ENCODE measurements at places on chromosomes 5 and 9. TPM values are rescaled to one million over a fixed set of nuclear protein-coding genes. Genes with fewer than 3 reads are reported as not detected.

MARCHF6 gene
- 76.5 TPM for total RNA-seq

ADGRD2 gene
- not detected for total RNA-seq

FLT4 gene
- total RNA-seq: 10.8 TPM

HTR1A gene
- not detected for total RNA-seq

CCL27 gene
- total RNA-seq: not detected

PDLIM4 gene
- total RNA-seq: 59.4 TPM

PCDHGB2 gene
- 3.3 TPM for total RNA-seq

ZNF883 gene
- total RNA-seq: 1.7 TPM

LCN10 gene
- total RNA-seq: 7.6 TPM

C5orf46 gene
- total RNA-seq: not detected

DNA sequence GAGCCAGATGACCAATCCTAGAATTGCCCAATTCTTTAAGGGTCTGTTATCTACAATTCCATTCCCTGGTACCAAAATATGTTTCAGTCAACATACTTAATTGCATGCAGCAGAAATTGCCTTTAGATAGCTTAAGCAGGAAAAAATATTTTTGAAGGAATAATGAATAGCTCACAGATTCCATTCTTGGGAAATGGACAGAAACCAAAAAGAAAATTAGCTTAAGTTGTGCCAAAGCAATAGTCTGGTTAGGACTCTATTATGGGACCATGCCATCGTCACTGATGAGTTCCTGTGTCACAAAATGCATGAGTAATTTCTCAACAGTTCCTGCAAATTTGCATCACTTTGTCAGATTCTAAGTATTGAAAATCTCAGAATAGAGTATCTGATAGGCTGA is 12.3 kb downstream of the ACTBL2 start:
- no peak for DNase-seq

- DNase-seq: no peak
These were observed 63.5 kb downstream of the ENC1 start for GRCh38 chr5:74576941-74577456.

- DNase-seq: no peak
These were observed 158.1 kb downstream of the FER start for GRCh38 chr5:108905805-108906204.

DNA sequence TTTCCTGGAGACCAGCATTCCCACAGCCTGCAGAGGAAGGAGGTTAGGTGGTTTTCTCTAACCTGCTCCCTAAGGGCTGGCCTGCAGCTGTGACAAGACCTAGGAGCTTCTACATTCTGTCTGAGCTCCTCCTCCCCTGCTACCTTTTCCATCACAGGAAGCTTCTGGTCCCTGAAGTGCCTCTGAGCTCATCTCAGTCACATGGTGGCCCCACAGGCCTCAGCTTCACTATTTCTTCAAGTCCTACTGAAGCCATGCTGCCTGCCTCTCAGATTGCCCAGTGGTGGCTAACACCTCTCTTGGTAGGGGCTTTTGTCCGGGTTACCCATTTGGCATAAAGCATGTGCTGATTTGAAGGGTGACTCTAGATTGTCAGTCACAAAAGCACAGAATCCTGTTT is 259.4 kb downstream of the CRB2 start:
- DNase-seq: no peak

DNA sequence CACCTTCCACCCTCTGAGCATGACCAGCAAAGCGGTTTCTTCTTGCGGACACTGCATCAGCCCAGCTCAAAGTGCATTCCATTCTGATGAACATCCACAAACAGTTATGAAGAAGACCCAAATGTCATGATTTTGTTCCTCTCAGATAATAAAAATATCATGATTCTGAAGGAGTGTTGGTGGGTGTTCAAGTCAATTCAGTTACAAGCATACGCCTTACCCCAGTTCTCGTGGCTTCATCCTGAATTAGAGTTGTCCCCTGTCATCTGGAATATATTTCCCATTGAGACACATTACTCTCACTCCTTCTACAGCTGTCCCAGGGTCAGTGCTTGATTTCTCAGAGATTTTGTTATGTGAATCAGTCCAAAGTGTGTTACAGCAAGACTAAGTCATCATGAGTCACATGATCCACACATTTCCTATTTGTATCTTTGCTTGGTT is 325.4 kb downstream of the RFX3 start:
- DNase-seq: no peak

- no peak for DNase-seq
These were observed 8.2 kb upstream of the FABP6 start for GRCh38 chr5:160221082-160221481.

GRCh38 chr5:121304838-121305237 is 546.8 kb upstream of the FTMT start:
- no peak for DNase-seq

DNA sequence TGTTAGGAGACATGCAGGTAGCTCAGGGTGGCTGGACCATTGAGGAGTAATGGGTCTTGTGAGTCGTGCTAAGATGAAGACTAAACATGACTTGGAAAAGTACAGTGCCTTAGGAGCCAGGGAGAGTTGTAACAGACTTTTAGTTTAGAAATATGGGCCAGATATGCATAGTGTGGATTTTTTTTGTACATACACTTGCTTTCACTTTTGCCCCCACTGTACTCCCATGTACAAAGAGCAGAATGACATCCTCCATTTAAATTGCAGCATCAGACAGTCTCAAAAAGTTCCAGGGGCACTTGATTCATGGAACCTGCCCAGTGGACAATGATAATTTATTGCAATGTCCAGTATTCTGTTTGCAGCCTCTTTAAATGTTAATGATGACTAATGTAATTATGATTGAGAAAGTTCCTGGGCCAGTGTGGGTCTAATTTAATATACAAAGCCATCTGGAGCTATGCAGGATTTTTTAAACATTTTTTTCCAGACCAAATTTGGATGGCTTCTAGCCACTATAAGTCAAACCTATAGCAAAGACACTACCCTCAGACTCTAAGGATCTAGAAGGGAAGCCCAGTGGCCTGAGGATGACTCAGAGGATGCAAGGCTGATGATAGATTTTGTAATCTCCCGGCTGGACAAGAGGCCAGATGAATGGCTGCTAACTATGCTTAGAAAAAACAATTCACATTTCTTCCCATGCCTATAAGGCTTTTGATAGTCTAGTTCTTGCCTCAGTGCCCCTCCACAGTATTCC is 80.1 kb downstream of the TRPC7 start:
- no peak for DNase-seq

- no peak for DNase-seq
These were observed 46.4 kb upstream of the PLIN2 start for GRCh38 chr9:19173598-19174125.

- no peak for DNase-seq
These were observed 33.5 kb downstream of the ANXA6 start for GRCh38 chr5:151123897-151124751.

GRCh38 chr9:36893911-36894310 is 140.2 kb downstream of the PAX5 start:
- no peak for DNase-seq

DNA sequence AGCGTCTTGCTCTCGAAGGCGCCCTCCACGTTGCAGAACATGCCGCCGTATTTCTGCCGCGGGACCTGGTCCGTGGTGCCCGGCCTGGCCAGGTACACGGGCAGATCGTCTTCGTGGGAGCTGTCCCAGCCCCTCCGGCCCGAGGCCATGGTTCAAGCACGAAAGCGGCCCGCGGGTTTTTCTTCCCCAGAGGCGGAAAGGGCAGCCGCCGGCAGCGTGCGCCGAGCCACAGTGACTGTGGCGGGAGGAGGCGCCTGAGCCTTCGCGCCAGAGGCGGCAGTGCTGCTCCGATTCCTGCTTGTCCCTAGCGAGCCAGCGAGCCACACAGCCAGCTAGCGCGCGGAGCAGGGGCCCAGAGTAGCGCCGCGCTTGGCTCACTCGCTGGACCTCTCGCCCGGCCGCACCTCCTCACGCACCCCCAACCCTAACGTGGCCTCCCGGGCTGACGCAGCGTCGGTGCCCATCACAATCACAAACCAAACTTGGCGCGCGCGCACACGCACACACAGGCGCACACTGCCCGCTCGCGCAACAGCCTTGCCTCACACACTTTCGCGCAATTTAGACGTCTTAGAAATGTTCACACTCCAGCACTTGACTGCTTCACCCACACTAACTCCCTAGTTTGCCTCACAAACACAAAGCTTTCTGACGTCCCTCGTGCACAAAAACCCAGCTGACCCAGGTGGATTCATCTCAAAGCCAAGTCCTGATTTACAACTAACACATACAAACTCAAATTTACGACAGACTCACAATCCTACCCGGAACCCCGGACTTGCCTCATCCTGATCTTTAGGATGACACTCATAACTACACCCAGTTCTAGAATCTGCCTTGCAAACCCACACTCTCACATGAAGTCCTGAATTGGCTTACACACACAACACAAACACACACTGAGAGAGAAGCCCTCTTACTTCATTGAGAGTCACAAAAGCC is at the start of gene DPYSL3:
TSS of gene DPYSL3 (minus strand) at position 359 of the 942 bp plus-strand sequence. CDS start at position 149, 210 bp downstream.
- peak; percentile 92 for DNase-seq

DNA sequence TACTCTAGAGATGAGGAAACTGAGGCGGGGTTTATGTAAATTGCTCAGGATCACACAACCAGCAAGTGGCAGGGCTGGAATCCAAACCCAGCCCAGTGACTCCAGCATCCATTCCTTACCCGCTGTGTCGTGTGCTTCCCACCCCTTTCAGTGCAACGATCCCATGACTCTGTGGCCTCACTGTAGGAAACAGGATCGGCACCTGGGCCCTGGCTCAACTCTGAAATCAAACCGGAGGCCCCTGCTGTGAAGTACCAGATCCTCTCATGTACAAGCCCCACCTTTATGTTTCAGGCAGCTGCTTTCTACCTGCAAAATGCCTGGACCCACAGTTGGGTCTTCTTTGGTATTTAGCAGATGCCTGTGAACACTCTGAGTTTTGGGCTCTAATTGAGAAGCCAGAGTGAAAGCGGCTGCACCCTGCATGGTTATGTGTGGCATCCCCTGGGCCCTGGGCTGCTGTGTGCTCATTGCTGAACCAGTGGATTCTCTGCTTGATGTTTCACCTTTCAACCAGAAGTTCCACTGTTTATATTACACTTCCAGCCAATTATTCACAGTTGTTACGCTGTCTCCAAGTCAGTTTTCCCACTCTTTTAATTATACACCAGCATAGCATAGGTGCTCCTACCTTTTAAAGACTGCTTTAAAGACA is 36.7 kb downstream of the ABLIM3 start:
- no peak for DNase-seq

DNA sequence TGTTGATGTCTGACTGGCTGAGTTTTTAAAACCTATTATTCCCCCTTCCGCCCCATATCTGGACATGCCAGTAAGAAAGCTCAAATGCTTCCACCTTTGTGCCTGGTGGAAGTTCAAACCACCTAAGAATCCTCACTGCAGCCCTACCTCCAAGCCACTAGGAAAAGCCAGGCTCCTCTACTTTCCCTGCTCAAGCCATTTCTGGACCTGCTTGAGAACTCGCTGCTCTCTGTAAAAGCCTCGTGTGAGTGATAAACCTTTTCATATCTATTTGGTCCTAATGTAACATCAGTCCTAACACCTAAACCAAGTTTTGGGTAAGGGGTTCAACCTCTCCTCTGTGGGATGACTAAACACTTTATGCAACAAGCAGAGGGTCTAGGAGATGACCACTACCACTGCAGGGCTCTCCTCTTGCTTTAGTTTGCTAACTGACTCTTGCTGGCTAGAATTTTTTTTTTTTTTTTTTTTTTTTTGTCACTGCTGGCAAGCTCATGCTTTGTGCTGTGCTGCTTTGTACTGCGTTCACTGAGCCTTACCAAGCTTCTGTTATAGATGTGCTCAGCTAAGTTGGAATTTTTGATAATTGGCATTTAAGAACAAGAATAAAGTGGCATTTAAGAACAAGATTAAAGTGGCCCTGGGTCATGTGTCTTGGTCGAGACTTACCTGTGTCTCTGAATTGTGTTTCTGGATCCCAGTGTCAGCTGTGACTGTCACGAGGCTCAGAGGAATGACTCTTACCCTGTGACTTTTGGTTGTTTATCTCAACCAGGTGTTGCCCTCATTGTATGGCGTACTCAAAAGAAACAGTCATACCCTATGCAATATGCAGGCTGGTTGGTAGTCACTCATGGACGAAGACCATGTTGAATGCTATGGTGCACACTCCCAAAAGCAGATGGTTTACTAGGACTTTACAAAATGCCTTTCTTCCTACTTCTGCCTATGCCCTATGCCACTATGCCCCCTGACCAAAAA is 19.5 kb downstream of the TRIM32 start:
- DNase-seq: no peak

DNA sequence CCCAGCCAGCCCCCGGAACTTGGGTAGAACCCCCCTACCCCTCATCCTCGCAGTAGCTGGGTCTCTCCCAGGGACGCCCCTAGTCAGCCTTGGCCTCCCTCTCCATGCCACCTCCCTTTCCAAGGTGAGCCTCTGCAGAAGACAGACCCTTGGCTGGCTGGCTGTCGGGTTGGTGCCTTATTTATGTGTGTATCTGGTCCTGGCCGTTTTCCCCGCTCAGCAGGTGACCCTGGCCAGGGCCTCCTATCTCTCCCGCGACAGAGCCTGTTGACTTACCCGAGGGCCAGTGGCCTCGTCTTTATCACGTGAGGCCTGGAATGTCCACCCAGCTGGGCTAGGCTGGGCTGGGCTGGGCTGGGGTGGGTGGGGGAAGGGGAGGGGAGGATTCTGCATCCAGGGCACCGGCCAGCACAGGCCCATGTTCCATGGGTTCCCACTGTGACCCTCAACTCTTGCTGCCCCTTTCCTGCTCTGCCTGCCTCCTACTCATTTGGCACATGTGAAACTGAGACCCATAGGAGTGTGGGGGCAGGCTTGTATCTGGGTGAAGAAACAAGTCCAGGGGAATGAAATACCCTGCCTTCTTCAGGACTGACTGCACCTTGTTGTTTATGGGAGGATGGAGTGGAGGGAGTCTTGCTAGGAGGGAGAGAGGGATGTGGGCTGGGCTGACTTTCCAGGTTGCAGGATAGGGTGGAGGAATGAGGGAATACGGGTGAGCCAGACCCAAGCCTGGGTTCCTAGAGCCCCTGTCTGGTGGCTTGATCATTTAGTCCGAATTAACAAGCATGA is 3.1 kb downstream of the CXXC5 start:
- no peak for DNase-seq

DNA sequence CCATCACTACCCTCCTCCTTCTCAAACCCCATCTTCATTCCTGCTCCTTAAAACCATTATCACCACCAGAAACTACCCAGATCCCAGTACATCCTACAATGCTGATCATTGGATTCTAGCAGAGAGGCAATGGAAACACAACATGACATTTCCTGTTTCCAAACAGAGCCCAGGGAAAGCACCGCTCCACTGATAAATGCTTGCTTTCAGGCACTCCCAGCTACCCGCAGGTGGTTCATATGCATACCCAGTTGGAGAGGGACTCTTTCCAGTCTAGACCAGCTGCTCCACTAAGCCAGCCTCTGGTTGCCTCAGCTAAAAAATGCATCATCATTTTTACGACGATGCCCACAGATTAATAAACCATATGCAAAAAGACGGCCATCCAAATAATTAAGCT is 39.2 kb upstream of the ACO1 start:
- DNase-seq: no peak
